Stimulated activated naive B cell treated with anti-CD40 and anti-IgM and Interleukin-4, amounts not matched to agents 10 μg/mL and 1 μg/mL and 100 μg/mL, for 72 hours (primary cell): ENCODE measurements at places on chromosomes 3 and 15.
A peak's percentile ranks its signal among the peaks of the same experiment; 100 is the strongest.

- DNase-seq: no peak
Observed at GRCh38 chr3:132486099-132486498, 68.8 kb downstream of the DNAJC13 start.

DNA sequence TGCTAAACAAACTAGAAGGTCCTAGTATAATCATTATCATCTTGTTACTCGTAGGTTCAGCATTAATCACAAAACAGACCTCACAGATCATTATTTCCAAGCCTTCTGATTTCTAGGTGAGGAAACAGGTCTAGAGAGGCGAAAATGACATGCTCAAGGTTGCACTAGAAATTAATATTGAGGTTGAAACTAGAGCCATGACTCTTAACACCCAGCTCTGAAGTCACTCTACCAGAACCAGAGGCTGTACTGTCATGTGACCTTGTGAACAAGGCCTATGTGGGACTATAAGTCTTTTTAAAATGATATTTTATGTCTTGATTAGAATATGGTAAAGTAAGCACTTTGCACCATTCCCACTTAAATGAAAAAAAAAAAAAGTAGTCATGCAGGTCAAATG is 23.8 kb upstream of the FGF12 start:
- DNase-seq: no peak

GRCh38 chr15:65551183-65551582 is 20.9 kb downstream of the HACD3 start:
- no peak for DNase-seq

DNA sequence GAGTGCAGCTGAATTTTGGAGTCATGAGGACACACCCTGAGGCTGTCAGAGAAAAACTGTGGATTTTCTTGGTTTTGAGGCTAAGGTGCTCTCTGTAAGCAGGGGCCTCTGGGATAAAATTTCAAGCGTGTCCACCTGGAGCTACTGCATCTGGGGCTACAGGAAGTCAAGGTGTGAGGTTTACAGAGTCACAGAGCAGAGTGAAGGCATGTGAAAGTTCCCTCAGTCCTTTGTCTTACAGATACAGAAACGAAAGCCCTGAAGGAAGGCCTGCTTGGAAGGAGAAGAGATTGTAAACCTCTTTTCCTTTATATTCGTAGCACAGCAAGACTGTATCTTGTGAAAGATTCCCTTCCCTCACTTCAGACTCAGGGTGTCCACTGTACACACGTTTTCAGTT is 138.6 kb downstream of the OPA1 start:
- no peak for DNase-seq

- no peak for DNase-seq
Observed at GRCh38 chr3:186784820-186785494, 1.6 kb downstream of the EIF4A2 start.

- DNase-seq: no peak
Observed at GRCh38 chr3:147425388-147425850, 16.3 kb downstream of the ZIC1 start.

GRCh38 chr15:99504071-99504822 is 61.5 kb upstream of the MEF2A start:
- DNase-seq: peak; percentile 74

DNA sequence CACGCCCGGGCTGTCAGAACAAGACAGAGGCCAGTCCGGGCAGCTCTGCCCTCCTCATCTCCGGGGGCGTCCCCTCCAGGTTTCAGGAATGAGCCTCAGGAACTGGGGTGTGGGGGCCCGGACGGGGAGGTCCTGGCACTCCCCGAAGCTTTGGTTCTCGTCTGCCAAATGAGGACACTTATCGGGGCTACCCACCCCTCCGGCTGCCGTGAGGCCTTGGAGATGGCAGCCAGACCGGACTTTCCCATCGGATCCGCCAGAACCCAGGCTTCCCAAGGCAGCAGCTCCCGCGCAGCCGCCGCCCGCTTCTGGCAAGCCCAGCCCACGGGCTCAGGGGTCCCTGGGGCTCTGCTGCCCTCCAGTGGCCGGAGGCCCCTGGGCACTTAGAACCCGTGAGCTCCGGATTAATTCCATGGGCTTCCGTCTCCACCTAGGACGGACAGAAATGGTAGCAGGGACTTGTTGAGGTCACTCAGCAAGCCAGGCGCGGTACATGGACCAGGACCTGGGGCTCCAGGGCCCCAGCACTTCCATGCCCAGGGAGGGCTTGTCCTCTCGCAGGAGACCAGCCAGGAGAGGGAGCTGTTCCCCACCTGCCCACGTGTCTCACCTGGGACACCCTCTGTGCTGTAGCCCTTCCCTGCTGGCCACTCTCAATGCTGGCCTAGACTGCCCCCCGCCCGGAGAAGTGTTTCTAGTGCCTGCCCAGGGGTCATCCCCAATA is 89.4 kb downstream of the LINGO1 start:
- peak; percentile 69 for DNase-seq

GRCh38 chr3:16837602-16838001 is 47.2 kb upstream of the PLCL2 start:
- DNase-seq: no peak

- no peak for DNase-seq
Observed at GRCh38 chr15:43277901-43278300, 11.2 kb upstream of the TGM5 start.
